NCI-H2171 (cell line): ENCODE measurements at places on chromosomes 2 and 18.

GRCh38 chr2:5319493-5319892 lies 372.7 kb upstream of the SOX11 start:
- DNase-seq, result no peak

DNA sequence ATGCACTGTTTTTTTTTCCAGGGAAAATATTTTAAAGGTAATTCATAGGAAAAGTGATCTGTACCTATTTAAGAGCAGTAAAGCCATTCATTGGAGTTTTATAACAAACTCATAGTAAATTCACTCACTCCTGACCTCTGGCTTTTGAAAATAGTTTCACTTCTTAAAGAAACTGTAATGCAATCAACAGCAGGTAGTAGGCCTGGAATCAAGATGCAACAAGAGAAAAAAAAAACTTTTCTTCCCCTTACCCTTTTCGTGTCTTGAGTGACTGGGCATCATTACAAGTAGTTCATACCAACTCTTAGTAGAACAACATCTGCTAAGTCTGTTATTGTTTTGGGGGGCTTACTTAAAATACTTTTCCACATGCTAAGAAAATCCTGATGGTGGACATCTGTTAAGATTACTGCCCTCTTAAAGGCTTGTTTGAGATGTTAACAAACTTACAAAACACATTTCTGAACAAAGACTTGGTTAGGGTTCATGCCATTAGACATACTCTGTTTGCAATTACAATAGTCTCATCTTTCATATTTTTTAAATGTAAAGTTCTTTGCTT lies 164.1 kb upstream of the FOSL2 start:
- no peak for DNase-seq

DNA sequence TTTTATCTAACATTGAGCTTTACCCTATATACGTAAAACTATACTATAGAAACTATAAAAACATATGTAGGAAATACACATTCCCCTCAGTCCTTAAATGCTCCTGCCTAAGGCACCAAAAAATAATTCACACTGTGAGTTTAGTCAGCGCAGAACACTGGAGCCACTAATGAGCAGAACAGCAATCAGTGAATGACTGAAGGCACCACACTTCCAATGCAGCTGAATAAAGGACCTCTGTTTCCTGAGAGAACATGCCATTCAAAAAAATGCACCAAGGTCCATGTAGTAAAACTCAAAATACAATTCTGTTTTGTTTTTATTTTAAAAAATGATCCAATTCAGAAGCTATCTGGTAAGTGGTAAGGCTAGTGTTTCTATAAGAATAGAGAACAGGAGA lies 1280.6 kb upstream of the NRXN1 start:
- DNase-seq, result no peak

GRCh38 chr2:161173541-161174194 lies 13.4 kb downstream of the TANK start:
- no peak for DNase-seq

DNA sequence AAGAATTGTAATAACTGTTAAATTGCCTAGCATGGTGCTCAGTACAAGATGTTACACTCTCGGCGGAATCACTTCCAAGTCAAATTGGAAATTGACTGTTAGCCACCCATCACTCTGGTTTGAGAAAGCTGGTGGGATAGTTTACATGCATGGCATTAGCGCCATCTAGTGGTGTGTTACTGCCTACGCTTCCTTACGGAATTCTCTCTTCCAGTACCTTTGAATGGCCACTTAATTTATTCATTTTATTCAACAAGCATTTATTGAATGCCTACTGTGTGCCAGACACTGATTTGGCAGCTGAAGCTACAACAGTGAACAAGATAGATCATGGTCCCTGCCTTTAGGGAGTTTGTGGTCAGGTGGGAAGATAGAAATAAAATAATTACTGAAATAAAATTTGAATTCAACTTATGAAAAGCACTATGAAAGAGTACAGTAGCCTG lies 171.2 kb downstream of the TMEM247 start:
- DNase-seq, result peak; percentile 83

- DNase-seq, result no peak
These were observed 92.1 kb downstream of the LYPD6 start for GRCh38 chr2:149422337-149422990.

- DNase-seq, result peak; percentile 78
These were observed 27.4 kb downstream of the EVX2 start for GRCh38 chr2:176056406-176056805.

- no peak for DNase-seq
These were observed 74.0 kb downstream of the UNC80 start for GRCh38 chr2:209845666-209846065.
